ENCODE measurements at places on chromosomes 6 and 20. TPM values are rescaled to one million over a fixed set of nuclear protein-coding genes. Genes with fewer than 3 reads are reported as not detected.

The NHLRC1 gene
- 2.0 TPM for total RNA-seq

The CST4 gene
- not detected for total RNA-seq

The APCDD1L gene
- total RNA-seq, result 3.9 TPM

The KCNK15 gene
- total RNA-seq, result 1.4 TPM

The C6orf89 gene
- 33.4 TPM for total RNA-seq

The IYD gene
- total RNA-seq, result under 0.01 TPM

The REM1 gene
- total RNA-seq, result not detected

The ARG1 gene
- total RNA-seq, result not detected

The PRSS16 gene
- not detected for total RNA-seq

The C20orf144 gene
- total RNA-seq, result 0.20 TPM

The TNXB gene
- 99.6 TPM for total RNA-seq

The EPPIN gene
- total RNA-seq, result not detected

The BYSL gene
- total RNA-seq, result 28.9 TPM

The LY6G5C gene
- total RNA-seq, result 0.39 TPM

The TMC2 gene
- total RNA-seq, result under 0.01 TPM

The FLRT3 gene
- 0.78 TPM for total RNA-seq

The TOX2 gene
- total RNA-seq, result 2.0 TPM

The PSORS1C2 gene
- not detected for total RNA-seq

The CAGE1 gene
- under 0.01 TPM for total RNA-seq

The DLL1 gene
- total RNA-seq, result 0.73 TPM

The TINAG gene
- not detected for total RNA-seq

The RAB44 gene
- not detected for total RNA-seq

The RAET1L gene
- not detected for total RNA-seq

The C20orf141 gene
- not detected for total RNA-seq

The FNDC11 gene
- 0.37 TPM for total RNA-seq
